Activated CD4-positive, alpha-beta T cell treated with anti-CD3 and anti-CD28 coated beads, Interleukin-2, Interleukin-6, amounts not matched to agents 100 ng/mL and 50 ng/mL, durations not matched to agents 16 hours and 8 hours (primary cell): ENCODE measurements at places on chromosomes 2 and 18.
A peak's percentile ranks its signal among the peaks of the same experiment; 100 is the strongest.

GRCh38 chr2:119694845-119695521, 16.0 kb downstream of the TMEM177 start:
- DNase-seq = no peak

GRCh38 chr18:23131693-23132319, 3.5 kb upstream of the CABLES1 start:
- DNase-seq = peak; percentile 82

DNA sequence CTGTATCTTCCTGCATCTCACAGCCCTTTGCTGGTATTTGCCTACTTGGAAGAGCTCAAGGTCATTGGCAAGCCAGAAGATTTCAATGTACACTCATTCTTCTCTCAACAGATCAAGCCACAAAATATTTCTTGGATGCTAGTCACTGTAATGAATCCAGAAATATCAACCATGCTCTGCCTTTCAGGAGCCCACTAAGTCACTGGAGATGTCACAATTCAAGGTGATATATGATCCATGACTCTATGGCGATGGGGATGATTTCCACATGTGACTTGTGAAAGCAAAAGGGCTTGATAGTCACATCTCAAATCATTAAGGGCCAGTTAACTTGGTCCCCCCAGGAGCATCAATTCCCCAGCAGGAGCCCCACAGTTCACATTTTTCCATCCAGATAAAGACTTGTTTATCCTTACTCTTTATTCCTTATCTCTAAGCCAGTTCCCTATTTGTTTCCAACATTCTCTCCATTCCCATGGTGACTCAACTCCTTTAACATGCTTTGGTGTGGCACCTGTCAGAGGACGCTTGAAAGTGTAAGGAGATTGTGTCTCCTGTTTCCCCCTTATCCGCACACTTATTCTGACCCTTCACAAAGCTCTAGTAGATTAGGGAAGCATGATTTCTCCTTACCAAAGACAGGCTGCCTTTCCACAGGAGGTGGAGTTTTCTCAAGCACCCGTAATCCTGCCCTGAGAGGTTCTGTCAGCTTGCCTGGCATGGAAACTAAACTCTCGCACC, 15.8 kb downstream of the PKDCC start:
- no peak for DNase-seq

DNA sequence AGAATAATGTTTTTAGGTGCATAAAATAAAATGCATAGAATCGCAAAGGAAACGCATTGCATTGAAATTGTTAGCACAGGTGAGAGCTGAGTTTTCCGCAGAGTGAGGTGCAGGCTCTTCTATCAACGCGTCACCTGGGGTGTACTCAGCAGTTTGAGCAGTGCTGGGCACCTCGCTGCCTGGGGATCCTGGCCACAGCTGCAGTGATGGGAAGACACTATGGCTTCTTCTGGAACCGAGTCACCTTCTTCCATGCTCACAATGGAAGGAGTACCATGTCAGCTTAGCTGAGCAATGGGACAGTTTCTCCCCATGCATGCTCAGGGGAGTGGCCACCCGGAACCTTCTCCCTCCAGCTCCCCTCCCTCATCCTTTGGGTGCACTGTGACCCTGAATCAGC, 95.4 kb upstream of the OTOS start:
- DNase-seq = no peak

DNA sequence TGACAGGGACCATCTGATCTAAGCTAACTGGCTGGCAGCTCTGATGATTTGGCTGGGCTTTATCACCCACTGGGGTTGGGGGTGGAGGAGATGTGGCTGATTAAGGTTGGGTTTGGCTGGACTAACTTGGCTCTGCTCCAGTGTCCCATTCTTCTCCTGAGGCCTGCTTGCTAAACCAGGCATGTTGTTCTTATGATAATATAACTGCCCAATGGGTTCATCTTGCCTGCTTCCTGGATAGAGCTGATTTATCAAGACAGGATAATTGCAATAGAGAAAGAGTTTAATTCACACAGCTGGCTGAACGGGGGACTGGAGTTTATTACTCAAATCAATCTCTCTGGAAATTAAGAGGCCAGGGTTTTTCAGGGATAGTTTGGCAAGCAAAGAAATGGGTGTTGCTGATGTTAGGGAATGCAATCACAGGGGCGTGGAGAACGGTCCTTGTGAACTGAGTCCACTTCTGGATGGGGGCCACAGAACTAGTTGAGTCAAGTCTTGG, 150.4 kb downstream of the PTH2R start:
- no peak for DNase-seq

GRCh38 chr2:67565761-67566160, 168.6 kb downstream of the ETAA1 start:
- no peak for DNase-seq
